Erythroblast (primary cell): ENCODE measurements at places on chromosomes 11 and 22.
A peak's percentile ranks its signal among the peaks of the same experiment; 100 is the strongest.

DNA sequence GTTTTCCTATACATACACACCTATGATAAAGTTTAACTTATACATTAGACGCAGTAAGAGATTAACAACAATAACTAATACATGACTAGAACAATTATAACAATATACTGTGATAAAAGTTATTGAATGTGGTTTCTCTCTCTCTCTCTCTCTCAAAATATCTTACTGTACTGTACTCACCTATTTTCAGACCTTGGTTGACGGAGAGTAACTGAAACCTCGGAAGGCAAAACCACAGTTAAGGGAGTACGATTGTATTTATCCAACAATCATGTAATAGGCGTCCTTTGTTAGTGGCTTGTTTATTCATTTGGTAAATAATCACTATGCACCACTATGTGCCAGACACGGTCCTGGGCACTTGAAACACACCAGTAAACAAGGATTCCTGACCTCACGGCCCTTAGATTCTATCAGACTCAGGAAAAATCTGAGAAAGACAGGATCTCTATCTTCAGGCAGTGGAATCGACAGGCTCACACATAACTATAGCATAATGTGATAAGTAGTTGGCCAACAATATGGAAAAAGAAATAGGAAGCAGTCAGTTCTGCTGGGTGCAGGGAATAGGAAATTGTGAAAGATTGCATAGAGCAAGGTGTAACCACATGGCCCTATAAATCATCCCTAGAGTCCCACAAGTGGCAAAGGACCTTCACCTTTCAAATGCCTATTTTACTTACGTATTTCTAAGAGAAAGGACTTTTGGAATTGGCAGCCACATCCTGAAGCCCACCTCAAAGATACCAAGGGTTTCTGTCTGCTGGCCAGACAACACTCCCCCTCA lies 12.0 kb downstream of the ETS1 start:
- no peak for DNase-seq

DNA sequence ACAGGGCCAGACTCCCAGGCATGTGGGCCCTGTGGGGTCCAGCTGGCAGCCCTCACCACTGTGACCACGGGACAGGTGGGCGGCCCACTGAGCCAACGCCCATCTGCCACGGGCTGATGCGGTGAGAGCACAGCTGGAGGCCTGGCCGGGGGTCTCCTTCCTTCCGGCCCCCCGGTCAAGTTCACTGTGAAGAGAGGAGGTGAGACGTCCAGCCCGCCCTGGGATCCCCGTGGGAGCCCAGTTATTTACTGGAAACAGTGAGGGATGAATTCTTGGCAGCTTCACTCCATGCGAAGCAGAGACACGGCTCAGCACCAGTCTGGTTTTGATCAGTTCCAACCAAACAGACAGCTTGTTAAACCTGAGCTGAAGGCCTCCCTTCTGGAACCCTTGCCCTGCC lies 38.7 kb downstream of the WNT11 start:
- DNase-seq: no peak

DNA sequence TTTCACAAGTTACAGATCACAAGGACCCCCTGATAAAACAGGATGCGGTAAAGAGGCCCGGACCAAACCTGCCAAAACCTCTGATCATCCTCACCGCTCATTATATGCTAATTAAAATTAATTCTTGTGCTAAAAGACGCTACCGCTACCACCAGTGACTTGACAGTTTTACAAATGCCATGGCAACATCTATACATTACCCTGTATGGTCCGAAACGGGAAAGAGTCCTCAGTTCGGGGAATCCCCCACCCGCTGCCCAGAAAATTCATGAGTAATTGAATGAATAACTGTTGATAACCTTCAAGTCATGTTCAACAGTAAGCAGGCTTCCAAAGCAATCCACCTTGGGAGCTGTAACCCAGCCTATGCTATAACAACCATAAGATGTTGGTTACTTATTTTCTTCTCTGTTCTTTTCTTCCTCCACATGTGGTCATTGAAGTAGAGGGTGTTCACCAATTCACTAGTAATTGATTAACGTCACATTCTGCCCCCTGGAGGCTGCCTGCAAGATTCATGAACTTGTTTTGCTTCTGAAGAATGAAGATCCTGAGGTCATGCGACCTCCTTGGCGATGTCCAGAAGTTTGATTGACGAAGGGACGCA lies 20.6 kb downstream of the APOBEC3H start:
- DNase-seq: peak; percentile 78

DNA sequence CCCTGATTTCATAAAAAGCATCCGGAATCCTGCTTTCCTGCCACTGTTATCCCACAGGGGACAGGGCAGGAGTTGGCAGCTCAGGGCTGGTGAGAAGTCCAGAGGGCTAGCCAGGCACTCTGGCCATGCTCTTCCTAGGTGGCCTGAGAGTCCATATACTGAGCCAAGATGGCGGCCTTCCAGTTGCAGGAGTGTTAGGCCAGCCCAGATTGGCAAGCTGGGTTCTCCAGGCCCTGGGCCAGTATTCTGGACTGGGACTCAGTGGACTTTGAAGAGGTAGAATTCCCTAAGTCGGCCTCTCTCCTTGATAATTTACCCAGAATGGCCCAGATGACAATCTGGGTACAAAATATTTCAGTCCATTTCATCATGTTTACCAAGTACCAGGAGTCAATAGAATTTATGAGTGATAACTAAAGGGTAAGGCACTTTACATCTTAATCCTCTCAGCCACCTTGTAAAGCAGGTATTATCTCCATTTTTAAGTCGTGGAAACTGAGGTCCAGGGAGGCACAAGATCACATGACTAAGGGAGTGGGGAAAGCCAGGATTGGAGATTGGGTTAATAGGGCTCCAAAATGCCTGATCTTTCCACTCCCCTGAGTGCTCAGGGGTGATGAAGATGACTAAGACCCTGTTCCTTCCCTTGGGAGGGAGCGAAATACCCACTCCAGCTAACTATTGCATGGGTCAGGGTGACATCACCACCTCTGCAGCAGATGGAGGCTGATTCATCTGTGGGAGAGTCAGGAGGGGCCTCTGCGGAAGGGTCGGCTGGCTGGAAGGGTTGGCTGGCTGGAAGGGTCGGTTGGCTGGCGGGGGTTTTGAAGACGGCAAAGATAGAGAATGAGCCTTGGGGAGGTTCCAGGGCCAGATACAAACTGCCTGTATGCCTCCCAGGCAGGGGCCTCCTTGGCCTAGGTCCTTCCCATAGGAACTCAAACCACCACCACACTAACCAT lies 1.2 kb upstream of the MICALL1 start:
- DNase-seq: peak; percentile 91

- DNase-seq: no peak
Observed at GRCh38 chr11:89420981-89421380, 70.2 kb downstream of the NOX4 start.

- no peak for DNase-seq
Observed at GRCh38 chr11:112228706-112229105, 2.5 kb downstream of the PTS start.

DNA sequence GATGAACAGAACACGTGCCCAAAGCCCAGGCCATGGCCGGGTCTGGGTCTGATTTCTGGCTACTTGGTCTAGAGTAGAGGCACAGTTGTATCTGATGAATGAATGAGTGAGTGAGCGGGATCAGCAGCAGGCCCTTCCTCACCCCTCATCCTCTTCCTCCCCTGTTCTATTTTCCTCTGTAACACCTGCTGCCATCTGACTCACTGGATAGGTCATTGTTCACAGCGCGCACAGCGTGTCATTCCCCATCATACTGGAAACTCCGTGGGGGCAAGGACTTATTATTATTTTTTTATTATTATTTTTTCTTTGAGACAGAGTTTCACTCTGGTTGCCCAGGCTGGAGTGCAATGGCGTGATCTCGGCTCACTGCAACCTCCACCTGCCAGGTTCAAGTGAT lies 13.9 kb downstream of the NCF4 start:
- no peak for DNase-seq

DNA sequence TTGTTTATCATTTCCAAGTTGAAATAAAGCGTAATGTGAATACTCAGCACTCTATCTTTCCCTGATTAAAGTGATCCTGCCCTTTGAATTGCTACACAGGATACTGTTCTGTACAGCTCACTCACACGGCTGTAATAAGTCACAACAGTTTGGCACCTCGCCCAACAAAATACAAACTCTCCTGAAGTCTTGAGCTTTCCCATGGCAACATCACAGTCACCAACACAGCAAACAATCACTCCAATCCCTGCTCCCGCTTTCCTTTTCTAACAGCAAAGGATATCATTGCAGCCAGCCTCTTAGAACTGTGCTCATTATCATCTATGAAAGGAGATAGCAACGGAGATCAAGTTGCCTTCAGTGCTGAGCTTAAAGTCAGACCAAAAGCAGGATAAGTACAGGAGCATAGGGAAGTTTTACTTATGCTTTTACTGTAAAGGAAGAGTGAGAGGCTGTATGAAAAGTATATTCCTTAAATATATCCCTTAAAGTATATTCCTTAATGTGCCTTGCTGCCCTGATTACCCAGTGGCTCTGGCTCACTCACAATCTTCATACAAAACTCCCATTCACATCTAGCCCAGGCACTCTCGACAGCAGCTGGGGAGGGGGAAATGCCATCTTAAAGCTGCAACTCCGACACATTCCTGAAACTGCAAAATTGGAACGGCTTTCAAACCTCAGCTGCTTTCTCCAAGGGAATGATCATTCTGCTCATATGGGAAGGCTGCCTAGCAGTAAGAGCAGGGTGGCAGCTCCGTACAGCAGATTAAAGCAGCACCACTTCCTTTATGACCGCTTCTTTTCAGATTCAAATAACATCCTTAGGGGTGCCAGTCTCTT lies 35.8 kb downstream of the MAML2 start:
- peak; percentile 12 for DNase-seq

DNA sequence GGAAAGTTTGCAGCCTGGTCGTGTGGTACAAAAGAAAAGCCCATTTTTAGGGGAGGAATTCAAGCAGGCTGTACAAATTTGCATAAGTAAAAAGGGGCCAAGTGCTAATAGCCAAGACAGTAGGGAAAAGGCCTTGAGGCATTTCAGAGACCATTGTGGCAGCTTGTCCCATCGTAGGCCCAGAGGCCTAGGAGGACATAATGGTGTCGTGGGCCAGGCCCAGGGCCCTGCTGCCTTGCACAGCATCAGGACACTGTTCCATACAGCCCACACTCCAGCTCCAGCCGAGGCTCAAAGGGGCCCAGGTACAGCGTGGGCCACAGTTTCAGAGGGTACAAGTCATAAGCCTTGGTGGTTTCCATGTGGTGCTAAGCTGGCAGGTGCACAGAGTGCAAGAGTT lies 106.9 kb downstream of the GRIK4 start:
- DNase-seq: no peak

DNA sequence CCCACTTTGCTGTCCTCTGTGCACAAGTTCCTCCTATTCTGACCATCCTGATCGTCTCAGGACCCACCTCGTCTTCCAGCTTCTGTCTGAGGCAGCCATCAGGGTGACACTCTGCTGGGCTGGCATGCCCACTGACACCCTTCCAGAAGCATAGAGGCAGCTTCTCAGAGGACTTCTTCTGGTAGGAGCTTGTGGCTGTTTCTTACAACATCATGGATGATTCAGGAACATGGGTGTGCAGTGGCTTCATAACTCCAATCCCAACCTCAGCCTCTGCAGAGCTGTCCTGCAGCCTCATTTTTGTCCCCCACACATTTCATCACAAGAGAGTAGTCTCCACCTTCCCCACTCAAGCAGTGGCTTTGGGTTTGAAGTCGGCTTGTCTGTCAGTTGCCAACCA lies 20.9 kb upstream of the CTR9 start:
- no peak for DNase-seq

DNA sequence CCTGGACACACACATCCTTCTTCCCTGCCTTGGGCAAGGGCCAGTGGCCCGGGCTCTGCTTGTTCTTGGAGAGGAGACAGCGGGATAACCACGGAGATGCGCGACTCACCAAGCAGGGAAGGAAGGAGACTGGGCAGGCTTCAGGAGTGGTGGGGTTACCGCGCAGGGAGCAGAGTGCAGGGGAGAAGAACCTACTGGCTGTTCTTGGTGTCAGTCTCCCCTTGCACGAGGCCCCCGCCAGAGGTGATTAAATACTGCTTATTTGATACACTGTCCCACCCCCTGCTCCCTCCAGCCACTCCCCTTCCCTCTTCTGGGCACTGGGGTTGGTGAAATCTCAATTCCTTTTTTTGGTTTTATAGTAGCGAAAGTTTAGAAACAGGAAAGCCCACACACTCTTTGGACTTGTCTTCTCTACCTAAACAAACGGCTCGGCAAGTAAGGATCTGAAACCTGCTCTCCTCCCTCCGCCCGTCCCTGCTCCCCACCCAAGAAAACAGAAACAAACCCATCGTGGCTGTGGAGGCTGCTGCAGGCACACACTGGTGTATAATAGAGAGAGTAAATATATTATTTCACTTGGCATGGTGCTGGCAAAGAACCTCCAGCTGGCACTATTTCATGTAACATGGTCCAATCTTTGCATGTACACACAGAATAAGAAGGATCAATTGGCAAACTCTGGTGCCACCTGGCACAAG lies 10.8 kb downstream of the LARGE2 start:
- no peak for DNase-seq

DNA sequence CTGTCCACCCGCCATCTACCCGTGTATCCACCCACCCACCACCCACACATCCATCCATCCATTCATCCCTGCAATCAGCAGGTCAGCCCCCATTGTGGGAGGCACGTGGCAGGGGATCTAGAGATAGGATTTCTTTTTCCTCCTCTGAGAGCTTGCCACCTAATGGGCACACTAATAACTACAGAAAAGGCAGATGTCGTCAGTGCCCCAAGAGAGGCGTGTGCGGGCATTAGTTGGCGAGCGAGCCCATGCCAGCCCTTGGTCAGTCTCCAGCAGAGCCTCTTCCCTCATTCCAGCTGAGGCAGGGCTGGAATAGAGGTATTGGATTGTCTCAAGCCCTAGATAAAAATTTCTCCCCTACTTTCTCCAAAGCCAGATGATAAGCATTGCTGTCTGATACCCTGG lies 9.7 kb downstream of the USP2 start:
- no peak for DNase-seq

- DNase-seq: no peak
Observed at GRCh38 chr11:75578977-75579376, 16.9 kb downstream of the SERPINH1 start.

DNA sequence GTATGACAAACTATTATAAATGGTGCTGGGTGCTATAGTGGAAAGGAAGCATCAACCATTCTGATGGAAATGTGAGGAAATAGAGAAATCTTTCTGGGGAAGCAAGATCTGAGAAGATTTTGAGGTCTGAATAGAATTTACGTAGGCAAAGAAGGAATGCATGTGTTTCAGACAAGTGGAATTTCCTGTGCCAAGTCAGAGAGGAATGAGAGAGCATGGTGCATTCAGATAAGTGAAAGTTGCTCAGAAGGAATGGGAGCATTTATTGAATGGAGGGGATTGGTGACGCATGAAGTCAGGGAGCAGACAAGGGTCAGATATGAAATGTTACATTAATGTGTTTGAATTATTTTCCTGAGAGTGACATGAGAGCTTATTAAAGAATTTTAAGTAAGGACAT lies 725.5 kb downstream of the METTL15 start:
- no peak for DNase-seq

- DNase-seq: no peak
Observed at GRCh38 chr11:132448334-132448995, 1078.0 kb downstream of the NTM start.
